Smooth muscle cell of the coronary artery (primary cell): ENCODE measurements at places on chromosomes 2 and 18. TPM values are rescaled to one million over a fixed set of nuclear protein-coding genes. Genes with fewer than 3 reads are reported as not detected.

Gene CPLX4
- total RNA-seq: not detected in 2 replicates

Gene SATB2
- 14.1 and 36.4 TPM in 2 replicates for total RNA-seq

Gene SIGLEC15
- 0.23 and 1.4 TPM in 2 replicates for total RNA-seq

Gene OTOS
- total RNA-seq: 0.23 TPM in 1 of 2 replicates, not detected in the other

Gene PCARE
- total RNA-seq: not detected in 2 replicates

Gene ABCB11
- not detected in 2 replicates for total RNA-seq

Gene ANO7
- 0.12 and 0.23 TPM in 2 replicates for total RNA-seq

Gene TM4SF20
- 0.23 TPM in 1 of 2 replicates, not detected in the other for total RNA-seq

Gene NCKAP5
- total RNA-seq: 1.4 and 1.7 TPM in 2 replicates

Gene ARMC9
- total RNA-seq: 93.4 and 147 TPM in 2 replicates

Gene NT5C1B
- not detected in 2 replicates for total RNA-seq

Gene SPR
- total RNA-seq: 31.0 and 32.2 TPM in 2 replicates

Gene VWA3B
- not detected in 2 replicates for total RNA-seq

Gene FEV
- not detected in 2 replicates for total RNA-seq

Gene DSG4
- not detected in 2 replicates for total RNA-seq

Gene NOSTRIN
- total RNA-seq: 0.08 and 0.23 TPM in 2 replicates

Gene CYBRD1
- total RNA-seq: 132 and 521 TPM in 2 replicates

Gene ACYP2
- 7.1 and 9.6 TPM in 2 replicates for total RNA-seq

Gene TSPYL6
- under 0.01 TPM in 1 of 2 replicates, not detected in the other for total RNA-seq

Gene TPO
- total RNA-seq: not detected in 2 replicates

Gene GNLY
- total RNA-seq: not detected in 2 replicates

Gene PRLH
- not detected in 2 replicates for total RNA-seq

Gene WDR12
- total RNA-seq: 23.8 and 30.4 TPM in 2 replicates

Gene CROCC2
- total RNA-seq: 0.12 TPM in 1 of 2 replicates, not detected in the other

Gene CRYGC
- total RNA-seq: not detected in 2 replicates

Gene GAD1
- total RNA-seq: 0.15 and 0.23 TPM in 2 replicates

Gene PELI1
- total RNA-seq: 6.0 and 30.0 TPM in 2 replicates

Gene IL1RN
- 0.08 TPM in 1 of 2 replicates, not detected in the other for total RNA-seq

Gene ABI2
- total RNA-seq: 12.8 and 31.0 TPM in 2 replicates

Gene MAPK4
- not detected in 2 replicates for total RNA-seq

Gene FSIP2
- 0.08 TPM in 1 of 2 replicates, not detected in the other for total RNA-seq

Gene ABCG8
- total RNA-seq: not detected in 2 replicates

Gene DLX1
- 0.38 TPM in 1 of 2 replicates, not detected in the other for total RNA-seq

Gene COQ10B
- 19.1 and 36.3 TPM in 2 replicates for total RNA-seq

Gene ITPRID2
- total RNA-seq: 68.1 and 91.8 TPM in 2 replicates

Gene ADCYAP1
- under 0.01 TPM in 1 of 2 replicates, not detected in the other for total RNA-seq

Gene MC2R
- not detected in 2 replicates for total RNA-seq

Gene MC4R
- not detected in 2 replicates for total RNA-seq

Gene TFCP2L1
- total RNA-seq: not detected in 2 replicates

Gene LRRTM4
- not detected in 2 replicates for total RNA-seq

Gene ERBB4
- under 0.01 and 5.0 TPM in 2 replicates for total RNA-seq

Gene ALPI
- not detected in 2 replicates for total RNA-seq

Gene C2orf66
- total RNA-seq: 0.08 TPM in 1 of 2 replicates, not detected in the other

Gene EIPR1
- 21.1 and 32.5 TPM in 2 replicates for total RNA-seq

Gene SPP2
- total RNA-seq: not detected in 2 replicates

Gene LRP1B
- total RNA-seq: 0.12 TPM in 1 of 2 replicates, not detected in the other

Gene DLGAP1
- total RNA-seq: 2.9 TPM in 1 of 2 replicates, not detected in the other

Gene UGT1A3
- not detected in 2 replicates for total RNA-seq

Gene CD8A
- not detected in 2 replicates for total RNA-seq

Gene SLC9A4
- total RNA-seq: not detected in 2 replicates

Gene NPHP1
- 3.6 and 7.5 TPM in 2 replicates for total RNA-seq

Gene ITGB6
- 0.15 TPM in 1 of 2 replicates, not detected in the other for total RNA-seq

Gene DPP10
- total RNA-seq: not detected in 2 replicates

Gene CHRNG
- not detected in 2 replicates for total RNA-seq

Gene CERKL
- 0.08 TPM in 1 of 2 replicates, not detected in the other for total RNA-seq

Gene CNDP1
- total RNA-seq: not detected in 2 replicates

Gene NBAS
- 94.2 and 105 TPM in 2 replicates for total RNA-seq

Gene ING5
- 16.3 and 31.9 TPM in 2 replicates for total RNA-seq

Gene BMP10
- not detected in 2 replicates for total RNA-seq
